Breast epithelium (tissue), 4 donors: ENCODE measurements at places on chromosomes 13 and 19. TPM values are rescaled to one million over a fixed set of nuclear protein-coding genes. Genes with fewer than 3 reads are reported as not detected.
A peak's percentile ranks its signal among the peaks of the same experiment; 100 is the strongest.

The VSTM1 gene
- not detected for total RNA-seq

The SIAH3 gene
- total RNA-seq, result not detected

The RAB20 gene
- total RNA-seq, result 33.4 TPM

The LILRA6 gene
- 1.8 TPM for total RNA-seq

The WASF3 gene
- total RNA-seq, result 67.0 TPM

The C19orf38 gene
- total RNA-seq, result 1.3 TPM

The IFI30 gene
- total RNA-seq, result 91.6 TPM

The PBX4 gene
- total RNA-seq, result 3.4 TPM

The CEACAM8 gene
- not detected for total RNA-seq

The TMEM190 gene
- total RNA-seq, result not detected

DNA sequence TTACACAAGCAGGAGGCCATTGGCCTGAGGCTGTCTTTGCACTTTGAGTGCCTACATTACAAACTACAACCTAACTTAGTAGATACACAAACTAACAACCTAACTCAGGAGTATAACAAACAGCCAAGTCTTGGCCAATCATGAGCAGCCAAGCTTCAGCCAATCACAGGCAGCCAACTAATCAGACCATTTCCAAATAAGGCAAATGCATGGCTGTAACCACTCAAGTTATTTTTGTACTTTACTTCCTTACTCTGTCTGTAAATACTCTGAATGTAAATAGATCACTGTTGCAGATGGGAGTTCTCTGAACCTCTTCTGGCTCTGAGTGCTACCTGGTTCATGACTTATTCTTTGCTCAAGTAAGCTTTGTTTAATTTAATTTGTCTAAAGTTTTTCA, 748.1 kb upstream of the SGCG start:
- DNase-seq, result no peak

DNA sequence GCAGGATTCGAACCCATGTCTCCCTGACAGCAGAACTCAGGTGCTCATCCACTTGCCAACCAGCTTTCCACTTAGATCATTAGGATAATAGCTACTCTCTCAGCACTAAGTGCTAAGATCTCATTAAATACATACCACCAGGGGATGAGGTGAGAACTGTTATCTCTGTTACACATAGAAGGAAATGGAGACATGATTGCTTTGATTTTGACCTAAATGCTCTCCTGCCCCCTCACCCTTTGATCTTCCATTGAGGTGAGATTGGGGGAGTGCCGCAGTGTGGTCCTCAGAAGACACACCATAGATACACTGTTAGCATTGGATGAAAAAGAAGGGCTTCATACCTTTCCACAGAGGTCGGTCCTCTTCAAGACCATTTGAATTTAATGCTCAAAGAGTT, 38.9 kb upstream of the NPAS1 start:
- no peak for DNase-seq

GRCh38 chr13:112058519-112058873, 8.5 kb upstream of the SOX1 start:
- DNase-seq, result no peak

- no peak for DNase-seq
Observed at GRCh38 chr19:55927991-55928390, 4.1 kb downstream of the NLRP13 start.

GRCh38 chr19:39557811-39558623, 18.1 kb upstream of the EID2 start:
- no peak for DNase-seq

GRCh38 chr19:16897856-16898161, 9.0 kb downstream of the F2RL3 start:
- DNase-seq, result no peak

- peak; percentile 52 for DNase-seq
Observed at GRCh38 chr13:32426990-32427851, 709 bp downstream of the N4BP2L1 start.

DNA sequence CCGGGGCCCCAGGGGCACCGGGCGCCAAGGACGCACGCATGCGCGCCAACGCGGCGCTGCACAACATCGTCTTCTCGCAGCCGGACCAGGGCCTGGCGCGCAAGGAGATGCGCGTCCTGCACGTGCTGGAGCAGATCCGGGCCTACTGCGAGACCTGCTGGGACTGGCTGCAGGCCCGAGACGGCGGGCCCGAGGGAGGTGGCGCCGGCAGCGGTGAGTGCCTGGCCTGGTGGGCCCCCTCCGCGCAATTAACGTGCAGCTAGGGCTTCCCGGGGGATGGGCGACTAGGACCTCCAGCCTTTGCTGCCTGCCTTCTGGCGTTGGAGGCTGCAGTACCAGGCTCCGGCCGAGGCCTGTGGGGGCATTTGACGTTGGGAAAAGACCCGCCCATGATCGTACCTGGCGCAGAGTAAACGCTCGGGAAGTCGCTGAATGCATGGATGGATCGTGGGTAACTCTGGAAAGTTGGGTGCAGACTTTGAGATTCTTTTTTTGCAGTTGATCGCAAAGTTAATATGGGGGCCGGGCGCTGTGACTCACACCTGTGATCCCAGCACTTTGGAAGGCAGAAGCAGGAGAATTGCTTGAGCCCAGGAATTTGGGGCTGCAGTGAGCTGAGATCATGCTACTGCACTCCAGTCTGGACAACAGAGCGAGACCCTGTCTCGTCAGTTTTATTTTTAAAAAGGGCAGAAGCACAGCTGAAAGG, 7.3 kb downstream of the APC2 start:
- no peak for DNase-seq

DNA sequence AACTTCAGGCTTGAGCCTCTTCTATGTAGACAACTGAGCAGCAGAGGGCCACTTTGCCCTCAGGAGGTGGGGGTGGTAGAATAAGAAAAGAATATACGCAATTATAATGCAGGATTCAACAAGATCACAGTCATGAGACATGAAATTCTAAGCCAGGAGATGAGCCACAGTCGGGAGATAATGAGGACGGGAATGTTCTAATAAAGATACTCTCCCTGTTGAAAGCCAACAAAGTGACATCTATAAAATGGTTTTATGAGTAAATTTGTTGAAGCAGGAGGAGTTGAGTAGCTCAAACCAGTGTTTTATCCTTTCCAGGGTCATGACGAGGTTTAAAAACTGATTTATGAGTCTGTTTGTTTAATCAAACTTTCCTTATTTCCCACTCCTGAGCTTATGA, 152.0 kb upstream of the SERP2 start:
- no peak for DNase-seq

DNA sequence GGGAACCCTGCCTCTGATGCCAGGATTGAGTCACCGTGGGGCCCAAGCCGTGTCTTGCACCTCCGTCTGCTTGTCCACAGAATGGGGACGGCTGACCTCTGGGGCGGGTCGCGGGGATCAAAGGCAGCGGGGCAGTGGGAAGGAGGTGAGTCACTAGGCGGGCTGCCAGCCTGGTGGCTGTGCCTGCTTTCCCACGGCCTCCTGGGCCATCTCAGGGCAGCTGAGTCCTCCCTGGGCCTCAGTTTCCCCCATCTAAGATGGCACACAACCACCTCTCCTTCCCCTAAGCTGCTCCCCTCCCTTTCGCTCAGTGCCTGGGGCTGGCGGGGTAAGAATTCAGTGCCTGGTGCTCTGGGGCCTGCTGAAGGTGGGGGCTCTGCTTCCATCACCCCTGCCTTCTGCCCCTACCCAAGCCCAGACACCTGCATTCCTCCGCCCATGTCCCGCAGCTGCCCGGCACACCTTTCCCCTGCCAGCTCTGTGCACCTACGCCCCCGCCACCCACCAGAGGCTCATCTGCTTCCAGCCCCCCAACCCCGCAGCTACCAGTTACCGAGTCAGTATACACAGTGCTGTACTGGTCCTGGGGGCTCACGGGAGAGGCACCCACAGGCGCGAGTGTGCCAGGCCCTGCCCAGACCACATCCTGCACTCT, 3.5 kb downstream of the MKNK2 start:
- DNase-seq, result no peak

DNA sequence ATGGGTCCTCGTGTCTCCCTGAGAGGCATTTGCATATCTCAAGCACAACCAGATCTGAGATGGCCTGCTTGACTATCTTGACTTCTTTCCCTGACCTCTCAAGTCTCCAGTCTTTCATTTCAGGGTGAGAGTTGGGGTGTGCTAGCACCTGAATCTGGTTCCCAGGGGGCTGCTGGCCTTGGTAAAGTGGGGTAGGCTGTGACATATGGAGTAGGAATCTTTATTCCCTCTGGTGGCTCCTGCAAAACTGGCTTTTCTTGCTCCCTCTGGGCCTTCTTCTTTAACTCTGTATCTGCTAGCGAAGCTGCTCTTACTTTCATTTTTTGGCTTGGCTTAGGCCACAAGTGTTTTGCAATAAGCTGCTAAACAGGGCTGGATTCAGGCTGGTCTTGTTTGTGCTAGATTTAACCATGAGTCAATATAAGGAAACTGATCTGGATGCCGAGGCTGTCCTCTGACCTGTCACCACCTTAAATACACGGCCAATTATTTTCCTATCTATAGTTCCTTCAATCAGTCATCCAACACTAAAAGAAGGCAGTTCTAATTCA, 42.3 kb downstream of the ZNF493 start:
- peak; percentile 67 for DNase-seq

GRCh38 chr19:27751044-27751391, 1461.9 kb downstream of the UQCRFS1 start:
- no peak for DNase-seq

- no peak for DNase-seq
Observed at GRCh38 chr19:12872941-12873890, 8.0 kb downstream of the DNASE2 start.

DNA sequence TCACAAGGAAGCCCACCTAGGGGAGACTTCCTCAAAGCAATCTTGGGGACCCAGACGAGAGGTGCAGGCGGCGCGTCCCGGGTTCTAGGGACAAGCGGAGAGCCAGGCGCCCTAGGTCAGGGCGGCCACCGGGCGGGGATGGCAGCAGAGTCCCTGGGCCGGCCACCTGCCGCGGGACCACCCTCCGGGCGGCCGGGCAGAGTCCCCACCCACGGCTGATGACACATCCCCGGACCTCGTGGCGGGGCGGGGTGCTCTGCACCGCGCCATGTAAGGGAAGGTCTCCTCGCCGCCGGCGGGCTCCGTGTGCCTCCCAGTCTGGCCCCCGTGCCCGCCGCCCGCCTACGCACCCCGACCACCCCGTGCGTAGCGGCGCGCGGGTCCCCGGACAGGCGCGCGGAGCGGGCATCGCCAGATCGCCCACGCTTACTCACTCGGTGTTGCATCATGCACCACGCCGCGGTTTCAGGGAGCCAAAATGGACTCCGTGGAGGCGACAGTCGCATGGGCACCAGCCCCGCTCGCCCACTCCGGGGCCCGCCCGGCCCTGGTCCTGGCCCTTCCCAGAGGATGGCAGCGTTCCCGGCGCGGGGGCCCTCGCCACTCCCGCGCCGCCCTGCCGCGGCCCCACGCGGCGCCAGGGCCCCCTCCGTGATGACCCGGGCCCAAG, 643 bp downstream of the SLC7A1 start:
- DNase-seq, result peak; percentile 69

DNA sequence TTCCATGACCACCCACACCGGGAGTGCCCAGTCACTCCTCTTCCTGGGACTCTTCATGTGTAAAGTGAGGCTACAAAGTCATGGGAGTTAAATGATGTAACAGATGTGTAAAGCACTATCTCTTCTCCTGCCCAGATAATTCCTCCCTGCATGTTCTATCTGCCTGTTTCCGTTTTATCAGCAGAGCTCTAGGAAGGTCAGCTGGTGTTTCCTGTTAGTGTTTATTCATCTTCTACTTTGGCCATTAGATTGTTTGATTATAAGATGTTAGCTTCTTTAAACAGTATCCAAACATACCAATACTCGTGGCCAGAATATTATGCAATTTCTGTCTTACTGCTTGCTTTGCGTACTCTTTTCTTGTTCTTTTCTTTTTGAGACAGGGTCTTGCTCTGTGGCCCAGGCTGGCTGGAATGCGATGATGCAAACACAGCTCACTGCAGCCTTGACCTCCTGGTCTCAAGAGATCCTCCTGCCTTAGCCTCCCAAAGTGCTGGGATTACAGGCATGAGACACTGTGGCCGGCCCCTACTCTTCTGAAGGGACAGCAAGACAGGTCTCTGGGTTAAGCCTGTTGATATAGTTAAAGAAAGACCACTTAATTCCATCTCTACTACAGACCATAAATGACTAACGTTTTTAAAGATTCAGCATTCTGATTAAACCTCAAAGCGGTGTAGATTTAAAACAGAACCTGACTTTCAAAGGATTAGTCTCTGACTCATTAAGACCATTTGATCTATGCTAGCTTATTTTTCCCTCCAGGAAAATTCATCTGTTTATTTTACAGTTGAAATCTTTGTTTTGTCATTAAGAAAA, 97.4 kb upstream of the AKAP11 start:
- DNase-seq, result no peak

GRCh38 chr19:52248241-52248640, 21.1 kb upstream of the ZNF766 start:
- no peak for DNase-seq

- no peak for DNase-seq
Observed at GRCh38 chr19:56174550-56174949, 1.3 kb upstream of the GALP start.

DNA sequence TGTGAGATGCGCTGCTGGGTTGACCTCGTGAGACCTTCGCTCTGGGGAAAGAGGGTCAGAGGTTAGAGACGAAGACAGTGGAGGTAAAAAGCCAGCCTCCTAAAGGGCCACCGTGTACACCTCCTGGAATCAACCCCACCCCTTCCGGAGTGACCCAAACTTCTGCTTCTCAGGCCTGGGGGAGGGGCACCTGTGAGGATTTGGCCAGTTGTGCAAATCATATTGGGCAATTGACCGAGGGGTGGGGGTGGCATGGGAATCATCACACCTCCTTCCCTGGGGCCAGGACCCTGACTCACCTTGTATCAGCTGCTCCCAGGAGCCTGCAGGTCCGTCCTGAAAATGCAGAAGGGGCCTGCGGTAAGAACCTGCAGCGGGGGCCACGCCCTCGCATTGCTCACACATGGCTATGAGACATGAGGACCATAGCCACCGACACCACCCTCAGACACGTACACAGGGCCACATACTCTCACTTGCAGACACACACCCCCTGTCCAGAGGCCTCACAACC, 2.8 kb downstream of the TNFSF14 start:
- DNase-seq, result no peak

DNA sequence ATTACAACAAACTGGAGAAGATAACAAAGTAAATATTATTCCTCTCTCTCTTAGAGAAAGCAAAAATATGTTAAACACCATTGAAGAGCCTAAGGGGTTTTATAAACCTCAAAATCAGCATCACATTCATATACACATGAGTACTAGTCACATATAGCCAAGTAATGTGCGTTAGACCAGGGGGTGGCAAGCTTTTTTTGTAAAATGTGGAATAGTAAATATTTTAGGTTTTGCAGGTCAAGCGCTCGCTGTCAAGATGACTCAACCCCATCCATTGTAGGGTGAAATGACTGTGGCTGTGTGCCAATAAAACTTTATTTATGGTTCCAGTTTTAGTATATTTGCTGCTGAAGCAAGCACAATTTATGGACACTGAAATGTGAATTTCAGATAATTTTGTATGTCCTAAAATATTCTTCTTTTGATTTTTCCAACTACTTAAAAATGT, 21.7 kb downstream of the RFX2 start:
- DNase-seq, result no peak

DNA sequence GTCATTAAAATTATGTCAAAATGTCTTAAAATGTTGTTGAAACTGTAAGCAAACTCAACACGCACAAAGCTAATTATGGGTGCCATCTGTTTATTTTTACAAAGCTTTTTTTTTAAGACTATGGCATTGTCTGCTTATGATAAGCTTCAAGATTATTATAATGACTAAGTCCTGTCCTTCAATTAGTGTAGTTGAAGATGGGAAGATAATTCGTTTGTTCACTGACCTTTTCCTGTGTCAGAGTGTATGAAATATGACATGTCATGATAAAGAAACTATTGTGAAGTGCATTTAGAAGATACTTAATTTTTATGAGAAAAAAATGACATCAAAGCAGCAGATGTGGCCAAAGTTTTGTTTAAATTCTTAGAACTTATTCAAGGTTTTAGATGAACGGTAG, 211.3 kb downstream of the PCCA start:
- no peak for DNase-seq
